ENCODE measurements at places on chromosomes 13 and 19. TPM values are rescaled to one million over a fixed set of nuclear protein-coding genes. Genes with fewer than 3 reads are reported as not detected.

DNA sequence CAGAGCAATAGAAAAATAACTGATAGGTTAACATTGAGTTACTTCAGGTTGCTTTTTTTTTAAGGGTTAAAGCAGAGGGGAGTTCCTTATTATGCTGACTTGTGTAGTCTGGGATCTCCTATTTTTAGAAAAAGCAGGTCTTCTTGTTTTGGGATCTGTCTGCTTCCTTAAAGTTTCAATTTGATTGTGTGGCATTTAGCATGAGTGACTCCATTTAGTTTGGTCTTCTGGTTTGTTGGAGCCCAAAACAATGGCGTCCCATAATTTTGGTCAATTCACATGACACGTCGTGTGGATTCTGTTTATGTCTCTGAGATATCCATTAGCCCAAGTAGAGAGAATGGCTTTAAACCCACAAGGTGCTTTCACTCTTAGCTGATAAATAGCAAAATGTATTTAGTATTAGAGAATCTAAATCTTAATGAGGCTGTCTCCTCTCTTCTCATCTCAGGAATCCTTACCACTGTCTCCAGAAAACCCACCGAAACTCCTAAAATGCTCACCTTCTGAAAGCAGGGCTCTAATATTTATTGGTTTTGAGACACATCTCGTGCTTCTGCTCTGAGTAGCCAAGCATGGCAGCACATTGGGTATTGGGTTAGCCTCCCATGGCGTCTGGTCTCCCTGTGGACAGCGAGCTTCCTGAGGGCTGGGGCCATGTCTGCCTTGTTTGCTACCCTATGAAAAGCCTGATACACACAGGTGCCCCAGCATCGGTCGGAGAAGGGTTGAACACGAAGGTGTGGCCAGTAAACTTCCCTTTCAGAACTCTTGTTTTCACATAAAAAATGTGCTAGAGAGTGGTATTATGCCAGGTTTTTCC, 67.2 kb upstream of the GPR183 start:
- H3K27ac ChIP-seq, result peak overlapping the region; percentile 81
- DNase-seq, result no peak
- H3K27me3 ChIP-seq, result no peaks in the 10 kb centered on the region
- peaks cover 79% of the 10 kb centered on the region for H3K36me3 ChIP-seq

DNA sequence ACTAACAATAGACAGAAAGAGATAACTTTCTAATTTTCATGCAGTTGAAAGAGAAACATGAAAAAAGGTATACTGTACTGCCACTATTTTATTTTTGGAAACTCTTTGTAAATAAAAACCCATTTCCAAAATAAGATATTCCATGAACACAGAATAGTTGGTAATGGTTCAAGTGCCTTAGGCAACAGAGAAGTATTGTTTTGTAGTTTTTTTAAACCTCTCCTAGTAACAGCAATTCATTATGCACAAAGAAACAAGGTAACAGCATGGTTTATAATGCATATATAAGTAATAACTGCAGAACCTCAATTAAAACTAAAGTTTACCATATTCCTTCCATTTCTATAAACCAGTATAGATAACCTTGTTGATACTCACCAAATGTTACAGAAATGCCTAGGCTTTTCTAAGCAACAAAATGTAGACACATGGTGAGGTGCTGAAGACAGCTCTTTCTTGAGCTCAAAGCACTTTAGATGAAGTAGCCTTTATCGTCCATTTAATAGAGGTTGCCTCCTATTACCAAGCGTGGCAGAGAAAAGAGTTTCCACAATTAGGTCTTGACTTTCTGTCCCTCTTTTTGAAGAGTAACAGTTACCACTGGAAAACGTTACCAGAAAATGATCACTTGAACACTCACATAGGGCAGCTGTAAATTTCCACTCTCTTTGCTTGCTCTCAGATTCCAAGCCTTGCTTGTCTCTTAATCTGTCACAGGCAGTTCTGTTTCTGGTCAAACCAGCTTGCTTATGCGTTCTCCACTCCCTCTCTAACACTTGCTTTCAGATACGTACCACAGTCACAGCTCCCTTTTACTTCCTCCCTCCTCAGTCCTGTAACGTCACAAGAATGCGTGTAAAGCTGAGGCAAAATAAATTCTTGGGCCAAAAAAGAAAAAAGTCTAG, 42.9 kb downstream of the CAB39L start:
- H3K4me3 ChIP-seq, result no peak overlapping the region
- DNase-seq, result no peak
- peaks cover 7% of the 10 kb centered on the region for H3K36me3 ChIP-seq
- no peaks in the 10 kb centered on the region for H3K4me1 ChIP-seq
- H3K27me3 ChIP-seq, result no peaks in the 10 kb centered on the region

DNA sequence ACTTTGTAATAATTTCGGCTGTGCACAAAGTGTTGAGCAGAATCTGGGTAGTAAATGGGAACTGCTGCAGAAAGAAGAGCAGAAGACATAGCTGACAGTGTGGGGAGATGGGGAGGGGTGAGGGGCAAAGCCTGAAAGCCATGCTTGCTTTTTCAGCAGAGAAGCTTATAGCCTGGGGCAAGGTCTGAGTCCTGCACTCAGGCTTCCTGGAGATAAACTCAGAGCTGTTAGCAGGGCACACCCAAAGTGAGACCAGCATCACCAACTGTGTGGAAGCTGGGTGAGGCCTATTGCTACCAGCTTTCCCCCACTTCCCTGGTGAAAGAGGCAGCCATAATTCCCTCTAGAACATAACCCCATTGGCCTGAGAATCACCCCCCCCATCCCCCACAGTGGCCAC, 15.6 kb upstream of the LHFPL6 start:
- no peak overlapping the region for H3K4me3 ChIP-seq
- no peaks in the 10 kb centered on the region for H3K4me1 ChIP-seq
- peaks cover 8% of the 10 kb centered on the region for H3K27me3 ChIP-seq
- no peak overlapping the region for H3K27ac ChIP-seq
- no peaks in the 10 kb centered on the region for H3K36me3 ChIP-seq

The OVOL3 gene
- not detected for total RNA-seq

DNA sequence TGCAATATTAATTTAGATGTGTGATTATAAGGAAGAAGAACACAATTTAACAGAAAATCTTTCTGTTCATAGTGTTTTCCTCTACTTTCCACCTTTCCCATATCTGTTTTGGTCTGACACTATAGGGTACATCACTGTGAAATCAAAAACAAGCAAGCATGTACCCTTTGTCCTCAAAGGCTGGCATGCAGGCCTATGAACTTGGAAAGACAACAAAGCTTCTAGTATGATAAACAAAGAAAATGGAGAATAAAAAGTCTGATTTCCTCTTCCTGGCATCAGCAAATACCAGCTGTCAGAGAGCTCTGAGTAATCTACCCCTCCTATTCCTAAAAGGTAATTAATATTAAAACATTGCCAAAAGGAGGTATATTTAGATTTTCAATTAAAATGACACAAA, 5.6 kb upstream of the NEK3 start:
- H3K27ac ChIP-seq, result no peak overlapping the region
- no peak overlapping the region for H3K4me3 ChIP-seq
- H3K4me1 ChIP-seq, result peaks cover 15% of the 10 kb centered on the region

DNA sequence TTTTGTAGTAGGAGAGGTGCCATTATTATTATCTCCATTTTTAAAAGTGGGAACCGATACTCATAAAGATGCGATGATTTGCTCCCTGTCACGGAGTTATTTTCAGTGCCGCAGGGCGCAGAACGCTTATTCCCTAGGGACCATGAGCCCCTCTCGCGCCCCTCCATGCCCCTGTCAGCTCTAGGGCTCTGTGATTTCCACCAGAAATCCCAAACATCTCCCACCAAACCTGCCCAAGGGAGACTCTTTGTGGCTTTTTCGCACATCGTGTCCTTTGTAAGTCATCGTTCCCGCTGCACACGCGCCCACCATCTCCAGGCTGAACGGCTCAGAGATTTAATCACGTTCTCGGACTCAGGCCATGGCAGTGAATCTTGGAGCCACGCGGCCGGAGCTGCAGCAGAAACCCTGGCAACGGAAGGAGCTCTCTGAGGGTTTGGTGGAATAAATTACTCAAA, 105.1 kb downstream of the DNAJC15 start:
- H3K36me3 ChIP-seq, result no peaks in the 10 kb centered on the region
- H3K4me3 ChIP-seq, result no peak overlapping the region
- H3K4me1 ChIP-seq, result peaks cover 11% of the 10 kb centered on the region
